Stimulated activated CD4-positive, alpha-beta T cell treated with anti-CD3 and anti-CD28 coated beads, Interleukin-4, amount 100 ng/mL, for 48 hours (primary cell): ENCODE measurements at places on chromosomes 7 and 10.

- no peak for DNase-seq
Measured at GRCh38 chr7:121419201-121420148, 23.4 kb upstream of the FAM3C start.

DNA sequence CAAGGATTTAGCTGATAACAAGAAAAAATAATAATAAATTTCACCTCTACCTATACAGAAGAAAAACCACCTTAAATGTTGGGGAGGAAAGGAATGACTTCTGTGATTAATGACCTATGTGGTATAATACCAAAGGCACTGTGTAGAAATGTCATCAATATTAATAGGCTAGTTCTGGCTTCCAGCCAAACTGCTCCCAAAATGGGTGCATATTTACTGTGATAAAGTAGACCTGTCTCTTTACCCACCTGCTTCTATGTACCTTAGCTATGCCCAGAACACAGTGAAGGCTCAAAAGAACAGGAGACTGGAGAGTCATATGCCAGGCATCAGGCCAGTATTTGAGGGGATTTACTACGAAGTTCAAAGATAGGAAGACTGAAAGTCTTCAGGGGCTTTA, 76.0 kb downstream of the ATE1 start:
- DNase-seq: no peak

GRCh38 chr10:2790396-2791188, 276.8 kb upstream of the PFKP start:
- no peak for DNase-seq

GRCh38 chr7:114722562-114722961, 199.3 kb upstream of the MDFIC start:
- DNase-seq: no peak

DNA sequence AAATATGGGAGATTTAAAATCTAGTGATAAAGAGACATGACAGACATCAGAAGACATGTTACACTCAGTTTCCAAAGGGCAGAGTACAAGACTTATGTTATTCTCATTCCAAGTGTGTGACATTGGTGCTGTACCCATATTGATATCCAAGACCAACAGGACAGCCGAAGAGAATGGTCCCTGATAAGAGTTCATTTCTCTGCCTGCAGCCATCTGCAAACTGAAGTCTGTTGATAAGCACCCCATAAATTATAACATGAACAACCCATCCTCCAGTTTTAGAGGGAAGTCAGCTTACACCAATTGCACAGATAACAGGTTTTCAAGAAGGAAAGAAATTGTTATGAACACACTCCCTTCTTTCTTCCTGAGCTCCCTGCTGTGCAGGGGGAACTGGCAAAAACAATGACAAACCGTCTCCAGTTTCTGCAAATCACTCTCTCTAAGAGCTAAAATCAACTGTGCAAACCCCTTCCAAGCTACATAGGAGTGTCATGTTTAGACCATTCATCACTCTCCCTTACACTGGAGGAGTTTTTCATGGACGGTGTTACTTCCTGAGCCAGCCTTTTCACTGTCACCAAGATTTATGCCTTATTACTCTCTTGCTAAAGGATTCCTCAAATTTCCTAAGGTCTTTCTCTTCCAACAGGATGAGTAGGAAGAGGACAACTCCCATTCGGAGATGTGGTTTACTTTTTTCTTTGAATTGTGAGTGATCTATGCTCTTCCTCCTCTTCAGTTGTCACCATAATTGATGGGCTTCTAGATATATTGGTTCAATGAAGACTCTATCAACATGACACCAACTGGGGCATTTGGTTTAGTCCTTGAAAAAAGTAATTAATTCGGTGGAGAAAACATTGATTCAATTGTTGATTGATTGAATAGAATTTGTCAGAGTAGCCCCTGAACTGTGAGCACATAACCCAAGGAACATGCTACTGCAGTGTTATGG, 80.3 kb upstream of the FAM171A1 start:
- no peak for DNase-seq

GRCh38 chr10:115814542-115814941, 458.5 kb downstream of the GFRA1 start:
- DNase-seq: no peak

DNA sequence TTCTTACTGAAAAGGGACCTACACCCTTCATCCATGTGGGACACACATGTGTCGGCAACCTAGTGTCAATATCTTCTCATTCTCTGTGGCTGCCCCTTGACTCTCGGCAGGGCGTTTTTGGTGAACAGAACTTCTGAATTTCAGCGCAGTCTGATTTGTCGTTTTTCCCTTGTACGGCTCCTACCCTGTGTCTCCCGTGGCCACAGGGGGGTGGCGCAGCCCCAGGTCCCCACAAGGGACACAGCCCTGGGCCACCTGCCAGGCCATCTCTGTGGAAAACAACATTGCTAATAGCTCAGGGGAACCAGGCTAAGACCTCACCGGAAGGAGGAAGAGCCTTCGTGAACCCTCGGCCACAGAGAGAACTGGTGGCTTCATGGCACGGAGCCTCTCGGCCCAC, 53.1 kb upstream of the NKX6-2 start:
- no peak for DNase-seq

DNA sequence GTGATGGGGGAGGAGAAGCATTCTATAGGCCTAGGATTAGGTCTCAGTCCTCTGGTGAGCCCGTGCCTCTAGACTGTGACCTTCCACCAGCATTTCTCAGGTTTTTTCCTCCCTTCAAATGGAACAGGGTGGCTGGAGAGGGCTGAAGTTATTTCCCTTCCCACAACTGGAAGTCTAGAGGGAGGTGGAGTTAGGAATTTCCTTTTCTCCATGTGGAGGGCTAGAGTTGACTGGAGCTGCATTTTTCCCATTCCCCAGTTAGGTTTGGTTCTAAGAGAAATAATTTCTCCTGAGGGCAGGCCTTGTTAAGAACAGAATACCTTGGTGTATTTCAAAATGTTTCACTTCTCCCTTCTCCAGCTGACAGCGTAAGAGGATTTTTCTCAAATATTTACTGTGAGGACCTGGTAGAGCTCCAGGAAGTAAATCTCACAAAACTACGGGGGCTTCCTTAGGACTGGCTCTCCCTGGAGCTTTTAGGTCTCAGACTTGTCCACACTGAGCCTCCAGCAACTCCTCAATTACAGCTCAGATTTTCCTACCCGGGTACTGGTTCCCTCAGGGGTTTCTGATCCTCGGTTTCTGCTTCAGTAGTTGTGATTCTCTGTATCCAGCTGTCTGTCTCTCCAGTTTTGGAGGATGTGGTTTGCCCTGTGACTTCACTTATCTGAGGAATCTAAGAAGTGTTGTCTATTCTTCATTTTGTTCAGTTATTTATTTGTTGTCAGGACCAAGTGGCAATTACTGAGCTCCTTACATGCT, 6.0 kb upstream of the REEP3 start:
- DNase-seq: no peak

GRCh38 chr7:70776627-70777101, 355.3 kb upstream of the GALNT17 start:
- no peak for DNase-seq

DNA sequence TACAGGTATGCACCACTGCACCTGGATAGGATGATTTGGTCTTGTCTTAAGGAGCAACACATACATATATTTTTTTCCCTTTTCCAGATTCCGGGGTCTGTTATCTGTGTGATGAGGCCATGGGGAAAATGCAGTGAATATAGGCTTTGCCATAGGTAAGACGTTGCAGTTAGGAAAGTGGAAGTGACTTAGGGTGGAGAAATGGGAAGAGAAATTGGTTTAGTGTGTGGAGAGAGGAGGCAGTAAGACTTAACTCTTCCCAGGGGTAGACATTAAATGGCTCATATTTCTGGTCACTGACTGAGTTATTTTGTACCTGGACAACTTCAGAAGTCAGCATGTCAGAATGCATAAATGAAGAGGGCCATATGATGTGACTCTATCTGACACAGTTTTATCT, 66.7 kb downstream of the PFKFB3 start:
- DNase-seq: no peak

DNA sequence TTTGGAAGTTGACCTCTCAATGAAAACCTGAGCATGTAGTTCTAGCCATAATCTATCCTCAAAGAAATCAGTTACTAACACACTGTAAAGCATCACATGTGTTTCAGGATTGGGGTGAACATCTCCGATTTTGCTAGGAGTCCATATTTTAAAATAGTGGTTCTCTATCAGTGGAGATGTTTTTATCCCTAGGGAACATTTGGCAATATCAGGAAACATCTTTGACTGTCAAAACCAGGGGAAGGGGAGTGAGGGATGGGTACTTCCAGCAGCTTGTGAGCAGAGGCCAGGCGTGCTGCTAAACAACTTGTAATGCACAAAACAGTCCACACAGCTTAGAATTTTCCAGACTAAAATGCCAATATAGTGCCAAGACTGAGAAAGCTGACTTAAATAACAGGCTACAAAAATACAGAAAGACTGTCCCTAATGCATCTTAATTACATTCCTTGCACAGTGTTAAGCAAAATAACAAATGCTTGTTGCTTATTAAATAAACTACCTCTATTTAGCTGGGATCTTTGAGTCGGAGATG, 120.9 kb downstream of the CRPPA start:
- no peak for DNase-seq

DNA sequence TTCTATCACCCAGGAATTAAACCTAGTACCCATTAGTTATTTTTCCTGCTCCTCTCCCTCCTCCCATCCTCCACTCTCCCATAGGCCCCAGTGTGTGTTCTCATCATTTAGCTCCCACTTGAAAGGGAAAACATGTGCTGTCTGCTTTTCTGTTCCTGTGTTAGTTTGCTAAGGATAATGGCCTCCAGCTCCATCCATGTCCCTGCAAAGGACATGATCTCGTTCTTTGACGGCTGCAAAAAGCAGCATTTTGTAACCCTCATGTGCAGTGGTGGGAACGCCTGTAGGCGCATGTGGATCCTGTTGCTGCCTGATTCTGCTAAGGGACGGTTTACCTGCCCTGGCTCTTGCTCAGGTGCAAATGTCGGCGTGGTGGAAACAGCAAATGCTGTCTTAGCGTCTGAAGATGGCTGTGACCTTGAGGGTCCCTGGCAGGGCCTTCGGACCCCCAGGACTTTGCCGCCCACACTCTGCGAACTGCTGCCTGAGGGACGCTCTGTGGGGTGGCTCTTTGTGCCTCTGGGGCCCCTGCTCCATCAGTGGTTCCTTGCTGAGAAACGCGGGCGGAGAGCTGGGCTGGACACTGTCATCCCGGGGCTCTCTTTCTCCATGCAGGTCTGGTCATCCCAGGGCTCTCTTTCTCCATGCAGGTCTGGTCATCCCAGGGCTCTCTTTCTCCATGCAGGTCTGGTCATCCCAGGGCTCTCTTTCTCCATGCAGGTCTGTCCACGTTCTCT, 5.6 kb upstream of the MTG1 start:
- no peak for DNase-seq

GRCh38 chr10:133157662-133158436, 2.2 kb upstream of the KNDC1 start:
- DNase-seq: no peak

DNA sequence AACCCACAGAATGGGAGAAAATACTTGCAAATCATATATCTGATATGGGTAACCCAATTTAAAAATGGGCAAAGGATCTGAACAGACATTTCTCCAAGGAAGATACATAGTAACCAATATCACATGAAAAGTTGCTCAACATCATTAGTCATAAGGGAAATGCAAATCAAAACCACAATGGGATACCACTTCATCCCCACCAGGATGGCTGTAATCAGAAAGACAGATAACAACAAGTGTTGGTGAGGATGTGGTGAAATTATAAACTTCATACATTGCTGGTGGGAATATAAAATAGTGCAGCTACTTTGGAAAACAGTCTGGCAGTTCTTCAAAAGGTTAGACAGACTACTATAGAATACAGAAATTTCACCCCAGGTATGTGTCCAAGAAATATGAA, 19.3 kb downstream of the AOC1 start:
- no peak for DNase-seq

DNA sequence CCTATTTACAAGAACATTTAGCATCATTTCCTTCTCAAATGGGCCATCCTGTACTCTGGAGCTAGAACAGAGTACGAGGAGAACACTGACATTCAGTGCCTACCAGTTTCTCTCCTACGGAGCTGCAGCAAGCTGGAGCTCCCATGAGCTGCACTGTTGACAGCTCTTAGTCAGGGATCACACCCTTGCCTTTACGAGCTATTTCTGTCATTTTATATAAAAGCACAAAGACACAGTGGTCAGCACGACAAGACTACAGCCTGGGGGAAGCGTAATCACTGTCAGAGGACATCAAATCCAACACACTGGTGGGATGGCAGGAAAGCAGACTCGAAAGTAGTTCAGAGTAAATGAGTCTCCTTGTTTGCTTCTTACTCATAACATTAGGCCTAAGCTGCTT, 2.7 kb downstream of the CDCA7L start:
- DNase-seq: no peak

DNA sequence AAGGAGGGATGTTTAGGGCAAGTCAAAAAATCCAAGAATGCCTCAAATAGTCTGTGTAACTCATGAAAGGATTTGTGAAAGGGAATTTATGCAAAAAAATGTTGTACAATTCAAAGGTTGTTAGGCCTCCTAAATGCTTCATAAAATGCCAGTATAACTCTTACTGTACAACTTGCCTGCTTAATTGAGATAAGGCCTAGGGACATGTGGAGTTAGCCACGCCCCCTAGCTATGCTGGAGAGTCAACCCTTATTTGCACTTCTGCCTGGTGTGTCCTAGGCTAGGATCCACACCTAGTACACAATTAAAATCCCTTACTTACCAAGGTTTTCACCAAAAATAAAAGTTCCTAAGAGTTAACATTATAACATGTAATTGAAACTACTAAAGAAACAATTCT, 77.2 kb downstream of the ZNF680 start:
- no peak for DNase-seq

DNA sequence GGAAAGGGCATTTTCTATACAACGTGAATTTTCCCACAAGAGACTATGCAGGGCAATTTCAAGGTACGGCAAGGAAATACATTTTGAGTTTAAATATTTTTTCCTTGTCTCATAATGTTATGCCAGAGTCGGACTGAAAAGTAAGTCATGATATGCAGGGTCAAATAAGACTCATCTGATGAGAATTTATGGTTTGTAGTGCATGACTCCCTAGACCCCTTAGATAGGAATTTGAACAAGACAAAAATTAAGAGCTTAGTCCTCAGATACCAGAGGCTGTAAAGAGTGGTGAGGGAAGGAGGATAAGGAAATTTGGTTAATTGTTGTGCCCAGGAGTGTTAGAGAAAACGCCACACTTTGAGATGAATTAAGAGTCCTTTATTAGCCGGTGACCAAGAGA, 616.6 kb downstream of the XPNPEP1 start:
- no peak for DNase-seq

DNA sequence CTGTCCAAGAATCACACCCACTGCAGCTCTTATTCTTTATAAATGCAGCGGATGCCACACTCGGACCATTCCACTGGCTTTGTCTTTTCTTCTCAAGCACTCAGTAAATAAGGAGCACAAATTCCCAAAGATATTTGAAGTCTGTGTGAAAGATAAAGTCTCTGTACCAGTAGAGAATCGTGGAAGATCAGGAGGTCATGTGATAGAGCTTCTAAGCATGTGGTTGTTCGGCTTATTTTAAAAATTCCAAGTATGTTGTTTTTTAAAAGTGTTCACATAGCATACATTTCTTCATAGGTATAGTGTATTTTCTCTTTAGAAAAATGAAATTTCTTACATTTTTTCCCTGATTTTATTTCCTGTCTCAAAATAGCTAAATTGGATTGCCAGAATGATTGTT, 75.8 kb downstream of the NOC3L start:
- DNase-seq: no peak
